ENCODE measurements at places on chromosomes 7 and 10.

DNA sequence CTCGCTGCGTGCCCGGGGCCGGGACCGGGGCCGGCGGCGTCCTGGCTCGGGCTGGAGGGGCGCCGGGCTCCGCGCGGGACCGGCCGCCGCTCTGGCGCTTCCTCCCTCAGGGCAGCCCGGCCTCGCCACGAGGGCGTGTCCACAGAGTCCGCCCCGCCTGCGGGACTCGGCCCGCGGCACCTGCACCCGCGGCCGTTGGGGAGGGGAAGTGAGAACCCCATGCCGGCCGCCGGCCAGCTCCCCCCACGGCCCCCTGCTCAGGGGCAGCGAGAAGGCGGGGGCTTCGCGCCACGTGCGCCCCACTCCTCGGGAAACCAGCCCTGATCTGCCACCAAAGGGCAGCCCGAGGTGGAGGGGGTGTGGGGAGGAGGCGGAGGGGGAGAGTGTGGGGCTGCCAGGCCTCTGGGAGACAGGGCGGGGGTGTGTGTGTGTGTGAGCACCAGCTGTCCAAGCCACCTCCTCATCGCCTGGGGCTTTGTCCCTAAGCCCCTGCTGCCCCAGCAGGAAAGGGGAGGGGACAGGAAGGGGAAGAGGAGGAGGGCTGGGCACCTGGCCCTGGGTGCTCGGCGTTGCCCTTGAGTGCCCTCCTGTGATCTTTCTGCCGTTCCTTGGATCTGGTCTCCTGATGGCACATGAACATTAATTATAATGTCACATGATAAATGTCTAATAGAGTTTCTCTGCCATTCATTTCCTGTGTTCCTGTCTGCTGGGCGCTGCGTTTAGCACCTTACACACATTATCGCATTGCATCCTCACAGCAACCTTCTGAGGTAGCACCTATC, at the start of gene PIK3AP1:
Gene PIK3AP1 (minus strand): TSS at position 93 of the 785 bp plus-strand sequence. CDS start 120 bp downstream, outside the sequence.
- DNase-seq, result peak; percentile 72

DNA sequence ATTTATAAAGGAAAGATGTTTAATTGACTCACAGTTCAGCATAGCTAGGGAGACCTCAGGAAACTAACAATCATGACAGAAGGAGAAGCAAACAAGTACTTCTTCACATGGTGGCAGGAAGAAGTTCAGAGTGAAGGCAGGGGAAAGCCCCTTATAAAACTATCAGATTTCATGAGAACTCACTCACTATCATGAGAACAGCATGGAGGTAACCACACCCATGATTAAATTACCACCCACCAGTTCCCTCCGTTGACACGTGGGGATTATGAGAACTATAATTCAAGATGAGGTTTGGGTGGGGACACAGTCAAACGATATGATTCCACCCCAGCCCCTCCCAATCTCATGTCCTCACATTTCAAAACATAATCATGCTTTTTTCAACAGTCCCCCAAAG, 124.2 kb upstream of the PCGF5 start:
- DNase-seq, result no peak

GRCh38 chr10:100021322-100021721, 11.6 kb upstream of the DNMBP start:
- no peak for DNase-seq

DNA sequence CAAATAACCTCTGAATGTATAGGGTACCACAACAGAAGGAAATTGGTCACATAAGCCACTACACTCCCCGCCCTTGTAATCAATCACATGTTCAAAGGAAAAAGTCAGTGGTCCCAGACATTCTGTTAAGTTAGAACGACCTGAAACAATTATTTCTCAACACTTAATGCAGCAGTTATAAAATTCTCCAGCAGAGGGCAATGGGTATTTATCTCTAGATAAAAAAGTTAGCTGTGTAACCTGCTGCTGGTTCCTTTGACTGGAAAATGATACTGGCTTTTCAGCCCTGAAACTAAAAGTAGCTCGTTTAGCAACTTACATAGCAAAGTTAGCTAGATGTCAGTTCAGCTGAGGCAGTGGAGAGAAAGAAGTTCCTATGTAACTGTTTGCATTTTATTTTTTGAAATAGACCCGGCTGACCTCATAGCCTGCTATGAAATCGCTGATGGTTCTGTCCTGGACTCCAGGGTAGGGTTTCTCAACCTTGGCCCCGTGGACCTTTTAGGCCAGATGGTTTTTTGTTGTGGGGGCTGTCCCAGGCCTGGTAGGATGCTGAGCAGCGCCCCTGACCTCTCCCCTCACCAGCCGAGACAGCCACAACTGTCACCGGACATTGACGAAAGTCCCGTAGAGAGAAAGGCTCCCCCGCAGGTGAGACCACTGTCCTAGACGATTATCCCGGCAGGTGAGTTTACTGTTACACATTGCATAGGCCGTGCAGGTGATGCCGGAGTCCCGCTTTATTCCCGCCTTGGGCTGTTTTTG, 40.2 kb upstream of the PROSER2 start:
- no peak for DNase-seq

DNA sequence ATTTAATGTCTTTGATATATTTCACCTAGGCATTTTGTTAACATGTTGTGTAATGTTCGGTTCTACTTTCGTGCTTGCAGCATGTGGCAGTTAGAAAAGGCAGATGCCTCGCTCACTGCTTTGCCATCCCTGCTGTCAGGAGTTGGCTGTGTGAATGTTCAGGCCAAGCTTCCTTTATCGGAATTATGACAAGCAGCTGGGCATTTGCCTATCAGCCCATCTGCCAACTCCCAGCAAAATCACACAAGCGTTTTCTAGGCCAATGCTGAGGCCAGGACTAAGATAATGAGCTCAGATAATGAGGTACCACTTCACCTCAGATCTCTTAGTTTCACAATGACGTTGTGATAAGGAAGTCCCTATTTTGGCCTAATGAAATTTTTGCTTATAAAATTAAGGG, 212.7 kb upstream of the FAM3C start:
- DNase-seq, result no peak

DNA sequence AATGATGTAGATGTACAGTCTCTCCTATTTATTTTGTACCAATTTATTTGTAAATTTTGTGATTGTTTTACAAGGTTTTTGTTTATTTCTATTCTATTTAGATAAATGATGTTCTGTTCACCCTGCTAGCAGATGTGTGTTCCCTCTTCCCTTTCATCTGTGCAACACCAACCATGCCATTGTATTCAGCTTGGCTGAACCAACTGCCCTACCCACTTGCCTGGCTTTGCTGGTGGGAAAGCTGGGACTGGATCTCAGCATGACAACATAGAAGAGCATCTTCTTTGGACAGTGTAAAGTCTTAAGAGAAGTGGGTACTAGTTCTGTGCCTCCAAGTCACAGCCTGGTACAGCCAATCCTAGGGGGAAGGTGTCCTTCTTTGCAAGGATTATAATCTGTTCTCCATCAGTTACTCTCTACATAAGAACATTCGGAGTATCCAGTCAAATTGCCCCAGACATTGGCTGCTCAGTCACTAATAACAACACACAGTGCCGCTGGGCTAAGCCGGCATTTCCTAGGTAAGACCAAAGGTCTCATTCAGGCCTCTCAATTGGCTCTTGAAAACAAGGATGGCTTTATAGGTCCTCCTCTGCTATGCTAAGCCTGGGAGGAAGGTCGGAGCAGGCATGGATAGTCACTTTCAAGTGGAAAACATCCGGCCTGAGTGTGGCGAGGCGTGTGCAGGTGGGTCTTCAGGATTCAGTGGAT, 109.7 kb downstream of the NT5C2 start:
- DNase-seq, result no peak

- peak; percentile 48 for DNase-seq
These were observed 136.8 kb upstream of the PDE1C start for GRCh38 chr7:32206987-32207386.

GRCh38 chr10:88838766-88839350, 12.8 kb downstream of the ANKRD22 start:
- DNase-seq, result no peak

GRCh38 chr10:21728618-21729017, 194.6 kb downstream of the MLLT10 start:
- DNase-seq, result no peak

DNA sequence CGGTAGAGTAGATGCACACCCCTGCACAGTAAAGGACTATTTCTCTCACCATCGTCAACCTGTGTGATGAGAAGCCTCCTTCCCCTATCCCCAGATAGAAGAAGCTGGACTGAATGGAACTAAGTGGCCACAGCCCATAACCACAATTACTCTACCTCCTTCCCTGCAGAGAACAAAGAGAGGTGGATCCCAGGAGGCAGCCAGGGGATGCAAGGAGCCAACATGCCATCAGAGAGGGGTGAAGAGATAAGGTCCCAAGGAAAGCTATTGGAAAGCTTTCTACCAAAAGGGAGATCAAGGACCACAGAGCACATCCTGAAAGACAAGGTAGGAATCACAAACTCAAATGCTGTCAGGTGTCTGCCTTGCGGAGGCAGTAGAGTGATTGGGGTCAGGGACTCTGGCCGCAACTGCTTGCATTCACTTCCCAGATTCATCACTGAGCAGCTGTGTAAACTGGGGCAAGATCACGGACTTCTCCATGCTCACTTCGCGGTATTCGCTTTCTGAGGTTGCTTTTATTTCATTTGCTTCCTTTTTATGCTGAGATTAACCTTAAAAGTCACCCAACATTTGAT, 81.6 kb upstream of the MYO3A start:
- DNase-seq, result no peak

DNA sequence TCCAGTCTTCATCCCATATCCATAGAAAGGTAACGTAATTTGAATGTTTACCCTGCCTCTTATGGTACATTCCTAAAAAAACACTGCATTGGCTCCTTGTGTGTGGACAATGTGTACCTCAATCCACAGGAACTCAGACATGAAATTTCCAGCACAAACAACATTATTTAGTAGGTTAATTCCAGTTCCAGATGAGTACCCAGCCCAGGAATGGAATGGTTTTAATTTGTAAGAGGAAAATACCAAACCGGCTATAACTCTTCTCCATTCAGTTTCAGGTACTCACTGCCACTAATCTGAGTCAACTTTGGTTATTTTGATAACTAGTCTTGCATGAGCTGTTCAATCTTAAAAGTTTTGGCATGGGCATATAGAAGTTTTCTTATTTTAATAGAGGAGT, 39.0 kb downstream of the TFPI2 start:
- no peak for DNase-seq

- no peak for DNase-seq
These were observed 59.9 kb upstream of the ECHDC3 start for GRCh38 chr10:11682267-11682683.

GRCh38 chr7:16695621-16696237, 49.7 kb downstream of the BZW2 start:
- DNase-seq, result peak; percentile 38

GRCh38 chr10:35594115-35595079, 10.7 kb upstream of the GJD4 start:
- DNase-seq, result no peak

DNA sequence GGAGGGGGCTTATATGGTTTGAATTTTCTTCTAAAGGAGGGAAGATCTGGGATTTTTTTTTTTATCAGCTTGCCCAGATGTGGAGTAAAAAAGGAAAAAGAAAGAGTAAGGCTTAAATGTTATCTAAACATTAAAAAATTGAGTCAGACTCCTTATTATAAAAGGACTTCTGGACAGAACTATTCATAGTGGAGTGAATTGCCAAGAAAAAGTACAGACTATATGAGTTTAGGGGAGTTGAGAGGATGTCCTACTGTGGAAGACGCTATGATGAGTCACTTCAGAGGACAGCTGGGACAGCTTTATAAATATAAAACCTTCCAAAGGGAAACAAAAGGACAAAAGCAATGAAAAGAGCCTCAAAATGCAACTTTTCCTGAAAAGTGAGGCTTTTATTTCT, 73.0 kb downstream of the TFPI2 start:
- no peak for DNase-seq

DNA sequence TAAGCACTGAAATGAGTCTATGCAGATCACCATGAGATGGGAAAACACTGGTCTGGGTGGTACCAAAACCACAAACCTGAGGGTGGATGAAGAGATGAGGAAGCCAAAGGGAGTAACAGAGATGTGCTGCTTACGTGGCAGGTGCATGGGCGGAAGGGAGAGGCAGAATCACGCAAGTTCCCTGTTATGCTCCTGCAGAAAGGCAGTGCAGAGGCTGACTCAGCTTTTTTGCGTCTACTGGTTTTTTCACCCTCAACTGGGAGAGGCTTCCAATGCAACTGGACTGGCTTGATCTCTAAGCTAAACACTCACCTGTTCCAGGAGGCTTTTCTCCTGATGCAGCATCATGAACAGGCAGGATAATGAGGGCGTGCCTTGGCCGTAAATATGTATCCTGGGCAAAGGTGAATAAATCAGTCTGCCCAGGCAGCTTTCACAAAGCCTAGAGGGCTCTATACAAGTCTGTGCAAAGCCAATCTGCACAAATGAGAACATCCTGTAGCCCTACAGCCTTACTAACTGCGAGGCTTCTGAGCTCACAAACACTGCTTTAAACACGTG, 95.4 kb upstream of the AFAP1L2 start:
- no peak for DNase-seq

- DNase-seq, result no peak
These were observed 59.3 kb downstream of the DLG5 start for GRCh38 chr10:77867124-77867719.

DNA sequence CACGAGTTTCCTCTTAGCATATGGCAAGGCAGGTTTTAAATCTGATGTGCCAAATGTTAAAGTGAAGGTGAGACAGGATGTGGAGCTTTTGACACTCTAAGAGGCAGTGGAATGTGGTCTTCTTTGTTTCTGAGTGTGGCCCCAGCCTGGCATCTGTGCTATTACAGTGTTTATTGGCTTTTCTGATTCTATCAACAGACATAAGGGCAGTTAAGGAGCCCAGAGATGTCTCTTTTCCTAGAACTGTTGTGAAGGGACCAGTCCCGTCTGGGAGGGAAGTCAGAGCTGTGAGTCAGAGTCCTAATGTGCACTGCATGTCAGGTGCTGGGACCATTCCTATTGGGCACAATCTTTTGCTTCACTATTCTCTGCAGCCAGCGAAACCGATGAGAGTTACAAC, 32.5 kb downstream of the TRUB1 start:
- DNase-seq, result peak; percentile 22

DNA sequence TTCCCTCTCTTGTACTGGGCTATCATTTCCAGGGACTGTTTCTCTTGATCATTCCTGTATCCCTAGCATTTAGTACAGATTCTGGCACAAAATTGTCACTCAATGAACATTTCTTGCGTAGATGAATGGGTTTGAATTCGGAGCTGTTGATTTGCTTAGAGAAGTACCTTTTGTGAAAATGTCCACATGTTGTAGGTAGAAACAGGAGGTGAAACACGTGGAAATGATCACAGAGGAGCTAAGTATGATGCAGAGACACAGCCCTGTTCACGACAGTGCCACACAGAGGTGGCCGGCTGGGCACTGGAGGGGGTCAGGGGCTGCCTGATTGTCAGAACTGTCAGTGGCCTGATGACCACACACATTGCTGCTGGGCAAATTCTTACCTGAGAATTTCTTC, 196.1 kb upstream of the PRKCQ start:
- DNase-seq, result no peak

DNA sequence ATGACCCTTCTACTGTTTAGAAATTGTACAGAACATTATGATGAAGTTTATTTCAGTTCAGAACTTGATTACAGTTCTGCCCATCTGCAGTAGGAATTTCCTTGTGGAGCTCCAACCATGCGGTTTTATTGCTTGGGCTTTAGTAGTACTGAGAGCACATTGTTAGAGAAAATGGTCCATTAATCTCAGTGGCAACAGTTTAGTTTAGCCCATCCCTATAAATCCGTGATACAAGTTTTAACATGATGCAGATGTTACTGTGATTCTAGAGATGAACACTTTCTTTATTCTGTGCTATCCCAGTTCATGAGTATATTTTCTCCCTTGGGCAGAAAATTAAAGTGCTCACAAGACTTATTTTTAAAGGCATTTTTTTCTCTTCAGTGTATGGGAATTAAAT, 84.8 kb upstream of the FZD8 start:
- DNase-seq, result no peak

- DNase-seq, result no peak
These were observed 28.4 kb upstream of the PTER start for GRCh38 chr10:16408379-16408778.

GRCh38 chr10:3258394-3258793, 85.8 kb upstream of the PITRM1 start:
- DNase-seq, result no peak

Measured in BE2C (cell line).